Skin of body (tissue), 3 donors: ENCODE measurements at places on chromosomes 2 and 18. TPM values are rescaled to one million over a fixed set of nuclear protein-coding genes. Genes with fewer than 3 reads are reported as not detected.

Gene ANKRD12
- 47.2 TPM for total RNA-seq

Gene EMILIN1
- total RNA-seq = 66.1 TPM

Gene PIEZO2
- total RNA-seq = 51.0 TPM

Gene MREG
- 8.1 TPM for total RNA-seq

Gene ABHD1
- total RNA-seq = 0.10 TPM
